ENCODE measurements at places on chromosomes 12 and 14.

DNA sequence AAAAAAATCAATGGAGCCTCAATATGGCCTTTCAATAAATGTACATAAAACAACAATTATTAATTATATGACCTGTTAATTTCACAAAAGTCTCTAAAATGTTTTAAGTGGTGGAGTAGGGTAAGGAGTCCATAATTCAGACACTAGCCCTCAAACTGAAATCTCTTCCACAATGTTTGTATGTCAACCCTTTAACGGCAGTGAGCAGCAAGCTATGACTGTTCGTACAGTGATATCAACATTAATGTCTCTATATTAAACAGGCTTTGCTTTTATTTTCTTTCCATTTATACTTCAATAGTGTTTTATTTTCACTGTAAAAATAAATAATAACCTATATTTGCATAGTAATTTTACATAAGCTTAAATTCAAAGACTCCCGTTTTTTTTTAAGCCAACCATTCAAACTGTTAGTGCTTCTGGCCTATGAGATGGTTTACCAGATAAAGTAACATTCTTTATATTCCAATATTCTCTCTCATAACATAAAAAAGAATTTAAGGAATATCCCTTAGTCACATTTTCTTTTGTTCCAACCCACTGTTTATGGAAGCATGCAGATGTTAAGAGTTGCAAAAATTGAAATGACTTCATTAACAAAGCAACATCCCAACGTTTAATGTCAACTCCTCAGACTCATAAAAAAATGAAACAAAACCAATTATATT, 2.3 kb downstream of the CDK17 start:
- DNase-seq = no peak

GRCh38 chr14:61258985-61259384, 22.2 kb downstream of the TMEM30B start:
- DNase-seq = no peak

- DNase-seq = no peak
These were observed 21.5 kb downstream of the YLPM1 start for GRCh38 chr14:74784634-74785033.

DNA sequence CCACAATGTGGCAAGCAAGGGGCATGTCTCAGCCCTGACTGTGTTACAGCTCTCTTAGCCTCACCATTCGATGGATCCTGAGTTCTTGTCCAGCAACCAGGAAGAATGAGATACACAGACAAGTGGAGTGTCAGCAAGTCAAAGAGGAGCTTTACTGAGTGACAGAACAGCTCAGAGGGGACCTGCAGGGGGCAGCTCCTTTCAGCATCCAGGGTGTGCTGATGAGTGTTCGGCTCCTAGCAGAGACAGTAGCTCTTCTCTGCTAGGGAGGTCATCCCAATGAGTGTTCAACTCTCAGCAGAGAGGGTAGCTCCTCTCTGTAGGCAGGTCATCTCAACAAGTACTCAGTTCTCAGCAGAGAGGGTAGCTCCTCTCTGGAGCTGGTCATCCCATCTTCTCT, 19.1 kb downstream of the SYNJ2BP start:
- no peak for DNase-seq

- no peak for DNase-seq
These were observed 133.1 kb downstream of the PRIMA1 start for GRCh38 chr14:93655078-93655750.

DNA sequence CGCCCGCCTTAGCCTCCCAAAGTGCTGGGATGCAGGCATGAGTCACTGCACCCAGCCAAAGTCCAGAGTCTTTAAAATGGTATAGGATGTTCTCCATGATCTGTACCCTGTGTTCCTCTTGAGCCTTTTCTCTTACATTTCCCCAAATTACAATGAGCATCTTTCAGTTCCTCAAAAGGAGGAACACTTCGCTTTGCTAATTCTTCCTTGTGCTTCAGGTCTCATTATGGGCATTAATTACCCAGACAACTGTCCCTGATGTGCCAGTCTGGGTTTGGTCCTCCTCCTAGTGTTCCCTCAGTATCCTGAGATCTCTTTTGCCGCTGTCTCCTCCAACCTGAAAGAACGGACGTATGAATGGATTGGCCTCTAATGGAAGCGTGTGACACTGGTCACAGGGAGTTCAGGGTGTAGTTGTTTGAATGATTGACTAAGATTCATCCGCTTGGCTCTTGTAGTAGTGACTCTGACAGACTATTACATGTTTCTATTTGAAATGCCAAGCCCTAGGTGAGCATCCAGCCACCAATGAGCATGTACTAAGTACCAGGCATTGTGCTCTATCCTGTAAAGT, 8.2 kb downstream of the PRKCH start:
- no peak for DNase-seq

DNA sequence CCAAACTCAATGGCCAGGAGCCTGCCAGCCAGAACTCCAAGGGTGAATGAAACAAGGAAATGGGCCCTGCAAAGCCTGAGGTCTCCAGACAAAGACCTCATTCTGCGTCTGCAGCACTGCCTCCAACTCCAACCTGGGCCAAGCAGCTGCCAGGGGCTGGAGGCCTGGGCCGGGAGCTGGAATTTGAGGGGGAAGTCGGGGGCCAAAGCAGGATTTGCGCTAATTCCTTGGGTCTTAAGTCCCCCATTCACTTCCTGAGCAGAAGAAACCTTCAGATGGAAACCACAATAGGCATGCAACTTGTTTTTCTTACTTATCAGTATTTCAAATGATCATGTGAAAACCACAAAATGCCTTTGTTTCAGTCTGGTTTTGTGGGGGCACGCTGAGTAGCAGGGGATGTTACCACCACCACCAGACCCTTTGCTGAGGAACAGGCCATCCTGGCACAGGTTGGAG, 23.0 kb upstream of the TC2N start:
- no peak for DNase-seq

- DNase-seq = no peak
These were observed 51.6 kb upstream of the MYL2 start for GRCh38 chr12:110971936-110972335.

- no peak for DNase-seq
These were observed 736 bp downstream of the C14orf39 start for GRCh38 chr14:60485057-60485597.

GRCh38 chr12:105985383-105985782, 153.4 kb downstream of the NUAK1 start:
- DNase-seq = no peak

- no peak for DNase-seq
These were observed 1.6 kb downstream of the RHOJ start for GRCh38 chr14:63205866-63206265.

- no peak for DNase-seq
These were observed 16.0 kb downstream of the METTL3 start for GRCh38 chr14:21494902-21495762.

DNA sequence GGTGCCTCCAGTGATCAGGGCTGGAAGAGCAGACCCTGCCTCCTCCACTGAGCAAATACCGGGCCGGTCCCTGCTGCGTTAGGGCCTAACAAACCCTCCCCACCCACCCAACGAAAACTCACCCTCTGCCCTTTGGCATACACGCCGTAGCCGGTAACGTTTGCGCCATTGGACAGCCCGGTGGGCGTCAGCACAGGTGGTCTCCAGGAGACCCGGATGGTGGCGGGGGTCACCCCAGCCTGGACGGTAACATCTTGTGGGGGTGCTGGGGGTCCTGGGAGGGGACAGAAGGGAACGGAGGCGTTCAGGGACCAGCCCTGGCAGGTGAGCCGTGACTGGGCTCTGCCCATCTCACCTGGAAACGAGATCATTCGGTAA, 100.5 kb downstream of the PIWIL1 start:
- no peak for DNase-seq

DNA sequence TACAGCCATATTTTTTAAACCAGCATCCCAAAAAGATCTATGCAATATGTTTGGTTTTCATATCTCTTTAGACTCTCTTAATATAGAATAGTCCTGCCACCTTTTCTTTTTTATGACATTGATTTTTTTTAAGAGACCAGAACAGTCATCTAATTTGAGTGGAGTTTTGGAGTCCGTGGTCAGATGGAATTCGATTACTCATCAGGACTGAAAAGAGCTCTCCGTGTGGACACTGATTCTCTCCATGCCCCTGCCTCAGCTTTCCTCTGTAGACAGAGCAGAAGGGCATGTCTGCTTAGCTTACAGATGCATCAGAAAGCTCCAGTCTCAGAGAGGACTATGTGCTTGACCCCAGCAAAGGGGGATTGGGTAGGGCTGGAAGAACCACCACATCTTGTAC, 27.8 kb downstream of the SMCO2 start:
- DNase-seq = no peak

- DNase-seq = no peak
These were observed 29.6 kb downstream of the SMUG1 start for GRCh38 chr12:54159140-54159539.

DNA sequence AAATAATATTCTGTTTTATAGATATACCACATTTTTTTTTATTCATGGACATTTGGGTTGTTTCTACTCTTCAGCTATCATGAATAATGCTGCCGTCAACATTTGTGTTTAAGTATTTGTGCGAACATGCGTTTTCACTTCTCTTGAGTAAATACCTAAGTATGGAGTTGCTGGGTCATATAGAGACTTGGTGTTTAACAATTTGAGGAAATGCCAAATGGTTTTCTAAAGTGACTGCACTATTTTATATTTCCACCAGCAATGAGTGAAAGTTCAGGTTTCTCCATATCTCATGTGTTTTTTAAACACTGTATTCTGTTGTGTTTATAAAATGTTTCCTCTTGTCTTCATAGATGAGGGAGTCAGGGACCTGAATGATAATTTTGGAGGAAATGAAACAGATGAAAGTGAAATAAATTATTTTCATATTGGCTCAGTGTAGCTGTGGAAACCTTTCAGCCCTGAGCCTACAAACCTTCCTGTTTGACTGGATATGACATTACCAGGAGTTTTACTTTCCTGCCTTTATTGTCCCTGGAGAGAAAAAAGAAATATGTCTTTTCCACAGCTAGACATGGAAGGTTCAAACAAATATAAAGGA, 26.3 kb downstream of the DAAM1 start:
- DNase-seq = no peak

GRCh38 chr12:46678426-46678825, 147.4 kb downstream of the SLC38A4 start:
- DNase-seq = no peak

- peak; percentile 1 for DNase-seq
These were observed at the start of gene RASSF8 for GRCh38 chr12:25958428-25959070. RASSF8 (plus strand) TSS chr12:25958682; CDS start chr12:26055344, 96,662 bp downstream.

GRCh38 chr12:13594731-13595514, 386.5 kb downstream of the GRIN2B start:
- DNase-seq = no peak

DNA sequence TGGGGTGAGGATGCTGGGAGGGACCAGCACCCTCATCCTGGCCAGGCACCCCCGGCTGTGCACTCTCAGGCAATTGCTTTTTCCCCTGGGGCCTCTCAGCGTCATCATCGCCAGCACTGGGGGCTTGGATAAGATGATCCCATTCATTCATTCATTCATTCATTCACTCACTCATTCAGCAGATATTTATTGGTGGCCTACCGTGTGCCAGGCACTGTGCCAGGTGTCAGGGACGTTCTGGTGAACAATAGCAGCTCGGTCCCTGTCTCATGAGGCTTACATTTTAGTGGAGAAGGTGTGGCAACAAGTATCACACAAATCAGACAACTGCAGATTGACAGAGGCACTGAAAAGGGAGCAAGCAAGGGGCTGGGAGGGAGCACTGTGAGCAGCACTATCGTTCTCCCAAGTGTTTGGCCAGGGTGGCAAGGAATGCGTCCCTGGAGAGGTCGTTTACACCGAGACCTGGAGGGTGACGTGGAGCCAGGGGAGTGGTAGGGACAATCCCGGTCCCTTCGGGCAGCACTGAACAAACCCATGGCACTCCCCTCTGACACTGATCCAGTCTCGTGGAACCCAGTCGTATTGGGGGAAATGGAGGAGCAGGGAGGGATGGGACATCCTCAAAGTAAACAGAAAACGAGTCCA, 124.1 kb downstream of the PAPOLA start:
- DNase-seq = no peak

- no peak for DNase-seq
These were observed 18.3 kb downstream of the NOC4L start for GRCh38 chr12:132162508-132163031.

DNA sequence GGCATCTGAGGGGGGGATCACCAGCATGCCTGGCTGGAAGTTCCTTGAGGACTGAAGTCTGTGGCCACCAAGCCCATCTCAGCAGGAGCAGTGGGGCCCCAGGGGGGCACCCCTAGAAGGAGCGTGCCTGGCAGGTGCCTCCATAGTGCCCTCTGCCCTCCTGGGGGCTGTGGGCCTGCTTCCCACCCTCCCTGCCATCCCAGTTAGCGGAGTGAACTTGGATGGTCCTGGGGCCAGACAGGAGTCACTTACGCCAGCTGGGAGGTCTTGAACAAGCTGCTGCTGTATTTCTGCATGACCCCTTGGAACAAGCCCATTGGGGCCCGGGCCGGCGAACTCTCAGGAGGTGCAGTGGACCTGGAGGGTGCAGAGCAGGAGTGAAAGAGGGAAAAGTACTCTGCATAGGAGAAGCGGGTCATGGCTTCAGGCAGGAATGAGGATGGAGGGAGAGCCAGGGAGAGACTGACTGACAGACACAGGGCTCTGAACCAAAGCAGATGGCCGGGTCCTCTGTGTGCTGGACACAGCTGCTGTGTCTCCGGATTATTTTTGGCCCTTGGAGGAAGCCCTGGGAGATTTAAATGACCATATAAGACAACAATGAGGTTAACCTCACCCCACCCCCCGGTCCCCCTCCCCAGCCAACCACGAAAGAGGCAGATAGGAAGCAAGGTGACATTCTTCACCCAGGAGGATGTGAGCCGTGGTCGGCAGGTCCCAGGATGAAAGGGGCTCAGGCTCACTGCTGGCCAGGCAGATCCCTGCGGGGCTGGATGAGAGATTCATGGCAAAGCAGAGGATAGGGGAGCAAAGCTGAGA, 19.6 kb downstream of the ASB2 start:
- DNase-seq = no peak

DNA sequence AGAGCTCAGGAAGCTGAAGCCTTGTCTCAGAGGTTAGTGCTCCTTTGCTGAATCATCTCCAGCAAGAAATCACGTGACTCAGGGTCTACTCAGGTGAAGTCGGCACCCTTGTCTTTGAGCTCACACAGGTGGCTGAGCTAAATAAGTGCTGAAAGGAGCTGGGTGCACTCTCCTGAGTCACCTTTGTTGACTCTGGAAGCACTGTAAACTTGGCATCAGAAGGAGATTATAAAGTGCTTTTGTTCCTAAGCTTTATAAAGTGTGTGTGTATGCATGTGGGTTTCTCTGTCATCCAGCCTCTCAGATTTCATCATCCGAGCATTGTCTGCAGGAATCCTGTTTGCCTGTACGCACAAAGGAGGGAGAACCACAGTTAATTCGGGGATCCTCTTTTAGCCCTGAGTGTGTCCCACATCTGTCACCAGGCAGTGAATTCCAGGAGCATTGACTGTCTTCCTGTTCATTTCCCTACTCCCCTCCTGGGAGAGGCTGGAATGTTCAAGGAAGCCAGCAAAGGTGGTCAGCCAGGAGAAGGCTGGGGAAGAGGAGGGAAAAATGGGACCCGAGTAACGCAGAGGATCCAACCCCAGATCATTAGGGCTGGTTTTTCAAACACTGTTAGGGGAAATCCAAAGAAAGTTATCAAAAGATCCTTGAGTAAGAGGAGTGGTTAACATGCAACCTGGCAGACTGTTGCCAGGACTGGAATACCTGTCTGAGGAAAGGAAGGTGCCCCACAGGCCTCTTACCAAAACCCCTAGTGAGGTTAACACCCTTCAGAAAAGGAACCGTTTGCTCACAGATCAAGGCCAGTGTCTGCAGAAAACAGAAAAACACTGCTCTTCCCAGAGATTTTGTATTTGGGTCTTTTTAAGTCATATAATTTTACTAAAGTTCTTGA, 157.5 kb upstream of the HIF1A start:
- no peak for DNase-seq
